ENCODE measurements at places on chromosomes 1 and 21. TPM values are rescaled to one million over a fixed set of nuclear protein-coding genes. Genes with fewer than 3 reads are reported as not detected.

DNA sequence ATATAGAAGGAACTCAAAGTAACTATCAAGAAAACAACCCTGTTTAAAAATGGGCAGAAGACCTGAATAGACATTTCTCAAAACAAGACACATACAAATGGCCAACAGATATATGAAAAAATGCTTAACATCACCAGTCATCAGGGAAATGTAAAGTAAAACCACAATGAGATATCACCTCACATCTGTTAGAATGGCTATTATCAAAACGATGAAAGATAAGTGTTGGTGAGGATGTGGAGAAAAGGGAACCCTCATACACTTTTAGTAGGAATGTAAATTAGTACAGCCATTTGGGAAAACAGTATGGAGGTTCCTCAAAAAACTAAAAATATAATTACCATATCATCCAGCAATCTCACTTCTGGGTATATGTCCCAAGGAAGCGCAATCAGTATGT is 3.0 kb downstream of the CTSS start:
- DNase-seq, result no peak

- DNase-seq, result peak; percentile 96
These were observed 54.3 kb upstream of the TARBP1 start for GRCh38 chr1:234533034-234533891.

Gene NMNAT2
- 0.49 TPM for total RNA-seq

Gene NVL
- 21.1 TPM for total RNA-seq

DNA sequence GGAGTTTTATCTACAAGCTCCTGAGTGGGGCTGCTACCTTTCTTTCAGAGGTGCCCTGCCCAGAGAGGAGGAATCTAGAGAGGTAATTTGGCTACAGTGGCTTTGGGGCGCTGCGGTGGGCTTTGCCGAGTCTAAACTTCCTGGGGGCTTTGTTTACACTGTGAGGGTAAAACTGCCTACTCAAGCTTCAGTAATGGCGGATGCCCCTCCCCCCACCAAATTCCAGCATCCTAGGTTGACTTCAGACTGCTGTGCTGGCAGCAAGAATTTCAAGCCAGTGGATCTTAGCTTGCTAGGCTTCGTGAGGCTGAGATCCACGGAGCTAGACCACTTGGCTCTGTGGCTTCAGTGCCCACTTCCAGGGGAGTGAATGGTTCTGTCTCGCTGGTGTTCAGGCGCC is 43.9 kb downstream of the SWT1 start:
- no peak for DNase-seq
